HT-29 (cell line): ENCODE measurements at places on chromosomes 1 and 21. TPM values are rescaled to one million over a fixed set of nuclear protein-coding genes. Genes with fewer than 3 reads are reported as not detected.

The C1orf167 gene
- not detected in 2 replicates for total RNA-seq

The FBLIM1 gene
- 18.0 and 20.9 TPM in 2 replicates for total RNA-seq

DNA sequence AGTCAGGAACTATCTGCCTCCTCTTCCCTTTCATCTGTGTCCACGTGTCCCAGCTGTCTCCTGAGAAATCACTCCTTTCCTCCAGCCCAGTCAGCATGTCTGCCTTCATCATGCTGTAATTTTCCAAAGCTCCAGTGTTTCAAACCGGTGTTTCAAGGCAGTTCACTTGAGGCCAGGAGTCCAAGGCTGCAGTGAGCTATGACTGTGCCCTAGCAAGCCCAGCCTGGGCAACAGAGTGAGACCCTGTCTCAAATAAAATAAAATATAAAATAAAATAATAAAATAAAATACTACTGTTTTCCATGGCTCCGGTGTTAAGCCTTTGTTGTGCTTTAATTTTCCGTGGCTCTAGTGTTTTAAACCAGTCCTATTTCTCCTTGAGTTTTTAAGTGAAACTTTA lies 7.9 kb upstream of the SELENON start:
- DNase-seq: no peak

DNA sequence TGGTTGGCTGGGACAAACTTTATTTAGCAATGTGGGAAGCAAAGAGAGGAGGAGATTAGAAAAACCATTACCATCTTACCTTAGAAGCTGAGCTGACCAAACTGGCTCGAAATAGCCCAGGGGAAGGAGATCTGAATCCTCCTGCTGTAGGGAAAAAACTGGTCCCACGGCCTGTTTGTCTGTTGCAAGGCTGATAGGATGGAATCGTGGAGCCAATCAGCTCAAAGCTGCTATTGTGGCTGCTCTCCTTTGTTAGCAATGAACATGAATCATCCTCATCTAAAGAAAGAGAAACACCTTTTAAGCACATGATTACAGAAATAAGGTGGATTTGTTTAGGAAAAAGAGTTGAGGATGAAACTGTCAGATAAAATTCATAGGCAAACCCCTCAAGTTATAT lies 21.5 kb downstream of the CLSPN start:
- no peak for DNase-seq

The ADAMTS1 gene
- not detected in 2 replicates for total RNA-seq

- DNase-seq: no peak
Observed at GRCh38 chr21:20728691-20729090, 269.5 kb upstream of the NCAM2 start.

- DNase-seq: no peak
Observed at GRCh38 chr1:205936311-205936710, 6.9 kb downstream of the SLC26A9 start.

- DNase-seq: no peak
Observed at GRCh38 chr1:209708297-209708696, 3.7 kb downstream of the HSD11B1 start.

The HTR6 gene
- 0.42 TPM in 1 of 2 replicates, not detected in the other for total RNA-seq

DNA sequence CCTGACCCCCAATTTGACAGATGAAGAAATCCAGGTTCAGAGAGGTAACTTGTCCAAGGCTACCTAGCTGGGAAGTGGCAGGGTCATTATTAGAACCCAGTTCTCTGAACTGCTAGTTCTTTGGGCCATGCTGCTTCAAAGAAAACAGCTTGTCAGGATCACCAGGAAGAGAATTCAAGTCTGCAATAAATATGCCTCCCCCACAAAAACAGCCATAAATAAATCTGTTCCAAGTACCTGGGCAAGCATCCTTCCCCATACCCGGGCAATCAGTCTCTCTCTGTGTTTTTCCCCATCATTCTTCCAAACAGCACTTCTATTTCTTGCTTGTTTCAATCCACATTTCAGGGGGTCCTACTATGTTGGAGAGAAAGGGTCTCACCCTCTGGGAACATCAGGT lies 34.1 kb downstream of the SLC9A1 start:
- DNase-seq: no peak

- no peak for DNase-seq
Observed at GRCh38 chr1:110430366-110430765, 20.6 kb upstream of the PROK1 start.

GRCh38 chr1:151638074-151638775 lies 26.4 kb downstream of the SNX27 start:
- no peak for DNase-seq

The SLC16A1 gene
- total RNA-seq: 61.7 and 74.2 TPM in 2 replicates

The S100A9 gene
- 1.8 TPM in 1 of 2 replicates, not detected in the other for total RNA-seq

- no peak for DNase-seq
Observed at GRCh38 chr1:70041317-70042045, 163.9 kb downstream of the LRRC40 start.

DNA sequence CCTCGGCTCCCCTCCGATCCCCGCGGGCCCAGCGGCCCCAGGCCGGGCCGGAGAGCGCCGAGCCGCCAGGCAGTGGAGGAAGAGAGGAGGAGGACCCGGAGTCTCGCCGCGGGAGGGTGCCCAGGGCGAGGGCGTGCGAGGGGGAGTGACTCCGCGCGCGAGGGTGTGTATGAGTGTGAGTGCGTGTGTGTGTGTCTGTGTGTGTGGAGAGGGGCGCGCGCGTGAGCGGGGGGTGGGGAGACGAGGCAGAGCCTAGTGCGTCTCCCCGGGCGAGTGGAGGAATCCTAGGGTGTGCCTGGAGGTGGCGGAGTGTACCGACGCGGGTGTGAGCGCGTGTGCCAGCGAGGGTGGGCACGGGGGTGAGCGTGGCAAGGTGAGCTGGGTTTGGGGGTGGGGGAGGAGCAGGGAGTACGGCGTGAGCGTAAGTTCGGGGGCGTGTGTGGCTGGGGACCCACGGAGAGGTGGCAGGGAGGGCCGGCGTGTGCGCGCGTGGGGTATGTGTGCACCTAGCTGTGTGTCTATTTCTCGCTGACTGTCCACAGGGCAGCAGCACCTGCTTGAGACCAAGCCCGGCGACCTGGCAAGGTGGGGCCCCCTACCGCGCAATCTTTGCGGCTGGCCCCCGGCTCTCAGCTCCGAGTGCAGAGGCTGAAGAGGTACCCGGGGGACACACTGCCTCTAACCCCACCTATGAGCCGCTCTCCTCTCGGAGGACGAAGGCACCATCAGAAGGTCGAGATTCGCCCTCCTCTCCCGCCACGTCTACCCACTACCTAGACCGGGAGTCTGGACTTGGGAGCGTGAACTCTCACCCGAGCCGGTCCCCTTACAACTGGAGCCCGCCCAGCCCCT lies 784 bp upstream of the KCND3 start:
- no peak for DNase-seq

GRCh38 chr21:37159949-37160348 lies 86.9 kb downstream of the TTC3 start:
- no peak for DNase-seq

The RHD gene
- total RNA-seq: 0.66 TPM in 1 of 2 replicates, not detected in the other

DNA sequence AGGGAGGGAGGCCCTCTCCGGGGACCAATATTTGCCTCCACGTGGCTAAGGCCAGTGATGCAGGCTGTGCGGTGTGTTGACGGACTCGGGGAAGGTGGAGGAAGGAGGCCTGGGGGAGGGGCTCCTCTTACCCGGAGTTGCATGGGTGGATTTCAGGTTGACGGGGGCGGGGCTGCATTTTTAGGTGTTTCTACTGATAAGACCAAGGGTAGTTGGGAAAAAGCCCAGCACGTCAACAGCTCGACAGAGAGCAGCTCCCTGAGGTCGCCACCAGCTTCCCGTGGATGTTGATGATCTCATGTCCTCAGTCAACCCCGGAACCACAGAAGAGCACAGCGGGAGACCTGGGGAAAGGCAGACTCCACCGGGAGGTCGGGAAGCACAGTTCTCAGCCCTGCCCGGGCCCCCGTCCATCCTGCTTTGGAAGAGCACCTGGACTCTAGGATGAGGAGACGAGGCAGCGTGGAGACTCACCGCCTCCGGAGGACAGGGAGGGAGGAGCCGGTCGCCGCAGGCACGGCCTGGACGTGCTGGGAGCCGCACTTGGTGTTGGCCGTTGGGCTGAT lies 32.9 kb upstream of the COL6A1 start:
- no peak for DNase-seq

The SMIM1 gene
- total RNA-seq: 1.9 TPM in 1 of 2 replicates, not detected in the other

DNA sequence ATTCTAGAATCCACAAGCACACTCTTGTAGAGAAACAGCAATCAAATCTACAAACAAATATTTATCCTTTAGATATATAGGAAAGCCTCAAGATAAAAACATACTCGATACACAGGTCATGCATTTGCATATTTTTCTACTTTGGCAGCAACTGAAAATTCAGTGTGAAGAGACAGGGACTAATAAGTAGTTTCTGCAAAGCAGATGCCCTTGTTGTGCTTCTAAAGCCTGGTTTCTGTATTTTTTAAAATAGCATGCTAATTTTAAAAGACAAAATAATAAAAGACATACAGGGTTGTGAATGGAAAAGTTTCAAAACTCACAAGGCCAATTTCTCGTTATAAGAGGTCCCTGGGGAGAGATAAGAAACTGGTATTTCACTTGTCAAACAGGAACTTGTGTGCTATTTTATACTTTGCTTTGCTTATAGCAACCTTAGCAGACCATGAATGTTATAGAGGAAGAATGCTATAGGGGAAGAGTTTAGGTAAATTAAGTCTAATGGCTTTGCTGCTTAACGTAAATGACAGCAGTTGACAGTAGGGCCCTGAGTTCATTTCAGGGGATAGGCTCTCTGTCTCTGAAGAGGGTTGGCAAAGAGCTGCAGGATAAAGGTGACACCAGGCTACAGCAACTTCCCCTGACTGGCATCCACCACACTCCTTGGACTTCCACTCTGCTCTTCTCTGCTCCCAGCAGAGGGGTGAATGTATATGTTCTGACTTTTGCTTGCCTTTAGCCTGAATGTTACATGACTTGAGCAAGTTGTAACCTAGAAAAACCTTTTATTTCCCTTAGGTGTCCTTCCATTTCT lies 9.4 kb upstream of the RGS13 start:
- no peak for DNase-seq

DNA sequence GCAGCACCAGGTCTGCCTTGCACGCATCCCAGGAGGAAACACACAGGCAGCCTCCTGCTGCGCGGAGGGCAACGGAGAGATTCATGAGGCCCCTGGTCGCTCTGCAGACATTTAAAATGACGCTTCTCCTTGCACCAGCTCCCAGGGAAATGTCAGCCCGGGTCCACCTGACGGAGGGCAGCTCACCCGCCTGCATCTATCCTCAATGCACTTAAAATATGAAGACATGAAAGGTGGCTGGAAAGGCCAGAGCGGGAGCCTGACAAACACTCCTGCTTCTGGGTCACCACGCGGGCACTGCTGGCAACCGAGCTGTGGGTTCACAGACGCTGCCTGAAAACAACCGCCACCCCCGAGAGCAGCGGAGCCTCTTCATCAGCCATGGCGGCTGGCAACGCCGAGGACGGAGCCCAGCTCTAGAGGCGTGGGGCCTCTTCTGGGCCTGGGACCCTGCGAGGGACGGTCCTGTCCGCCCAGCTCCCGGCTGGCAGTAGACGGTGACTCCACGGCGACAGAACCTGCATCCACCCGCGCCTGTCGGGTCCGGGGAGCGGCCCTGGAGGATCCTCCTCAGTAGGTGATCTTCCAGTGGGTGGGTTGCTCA lies 22.7 kb downstream of the POFUT2 start:
- DNase-seq: no peak

The FCRL5 gene
- total RNA-seq: not detected in 2 replicates

The ZFP69 gene
- 0.20 and 0.37 TPM in 2 replicates for total RNA-seq

DNA sequence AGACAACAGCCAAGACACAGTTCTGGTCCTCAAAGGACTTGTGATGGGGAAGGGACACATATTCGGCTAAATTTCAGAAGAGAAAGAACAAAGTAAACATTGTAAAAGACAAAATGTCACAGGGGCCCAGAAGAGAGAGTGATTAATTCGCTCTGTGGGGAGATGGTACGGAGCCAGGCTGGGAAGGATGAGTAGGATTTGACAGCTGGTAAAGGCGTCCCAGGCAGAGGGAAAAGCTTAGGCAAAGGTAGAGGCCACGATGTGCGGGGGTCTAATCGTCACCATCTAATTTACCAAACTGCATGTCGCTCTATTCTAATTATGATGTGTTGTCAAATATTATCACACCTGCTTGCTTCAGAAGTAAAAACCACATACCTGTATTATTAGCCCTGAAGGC lies 17.3 kb upstream of the EFNA1 start:
- no peak for DNase-seq

The TLCD4 gene
- 1.3 and 1.4 TPM in 2 replicates for total RNA-seq

GRCh38 chr1:224996266-224996665 lies 66.8 kb downstream of the DNAH14 start:
- no peak for DNase-seq

- no peak for DNase-seq
Observed at GRCh38 chr1:207261971-207262370, 59.5 kb upstream of the CD55 start.

DNA sequence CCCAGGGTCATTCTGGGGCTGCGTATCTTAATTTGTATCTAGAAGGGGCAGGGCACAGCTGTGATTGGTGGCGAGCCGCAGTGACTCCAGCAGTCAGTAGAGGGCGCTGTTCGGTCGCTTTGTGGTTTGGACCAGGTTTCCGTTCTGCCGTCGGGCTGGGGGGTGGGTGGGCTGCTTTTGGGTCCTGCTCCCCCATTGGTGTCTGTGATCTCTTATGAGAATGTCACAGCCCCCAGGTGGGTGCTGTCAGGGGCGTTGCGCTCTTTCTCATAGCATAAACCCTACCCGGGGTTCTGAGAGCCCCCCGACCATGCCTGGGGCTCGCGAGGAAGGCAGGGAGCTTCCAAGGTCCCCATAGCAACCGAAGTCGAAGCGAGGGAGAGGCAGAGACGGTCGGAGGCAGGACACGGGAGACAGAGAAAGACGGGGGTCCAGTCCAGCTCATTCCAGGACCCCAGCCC lies 5.4 kb downstream of the TFF3 start:
- peak; percentile 32 for DNase-seq

GRCh38 chr21:45981151-45982091 lies at the start of gene COL6A1:
TSS of gene COL6A1 (plus strand) at chr21:45981770. CDS start at chr21:45981851, 81 bp downstream.
- peak; percentile 41 for DNase-seq
